ENCODE measurements at places on chromosomes 2 and 18.

DNA sequence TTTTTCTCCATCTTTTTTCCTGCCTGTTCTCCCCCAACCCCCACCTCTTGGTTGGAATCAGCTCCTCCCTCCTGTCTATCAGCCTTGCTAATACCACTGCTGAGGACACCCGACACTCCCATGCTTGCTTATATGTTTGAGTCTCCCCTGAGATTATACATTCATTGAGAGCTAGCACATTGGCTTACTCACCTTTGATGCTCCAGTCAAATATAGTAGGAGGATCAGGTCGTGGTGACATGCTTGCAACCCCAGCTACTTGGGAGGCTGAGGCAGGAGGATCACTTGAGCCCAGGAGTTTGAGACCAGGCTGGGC lies 91.5 kb upstream of the CCBE1 start:
- no peak for DNase-seq

- no peak for DNase-seq
These were observed 83.7 kb downstream of the SDC1 start for GRCh38 chr2:20141056-20141762.

- DNase-seq: no peak
These were observed 75.1 kb downstream of the MBD5 start for GRCh38 chr2:148096012-148096411.

GRCh38 chr2:64634345-64635267 lies 19.1 kb downstream of the SERTAD2 start:
- no peak for DNase-seq

DNA sequence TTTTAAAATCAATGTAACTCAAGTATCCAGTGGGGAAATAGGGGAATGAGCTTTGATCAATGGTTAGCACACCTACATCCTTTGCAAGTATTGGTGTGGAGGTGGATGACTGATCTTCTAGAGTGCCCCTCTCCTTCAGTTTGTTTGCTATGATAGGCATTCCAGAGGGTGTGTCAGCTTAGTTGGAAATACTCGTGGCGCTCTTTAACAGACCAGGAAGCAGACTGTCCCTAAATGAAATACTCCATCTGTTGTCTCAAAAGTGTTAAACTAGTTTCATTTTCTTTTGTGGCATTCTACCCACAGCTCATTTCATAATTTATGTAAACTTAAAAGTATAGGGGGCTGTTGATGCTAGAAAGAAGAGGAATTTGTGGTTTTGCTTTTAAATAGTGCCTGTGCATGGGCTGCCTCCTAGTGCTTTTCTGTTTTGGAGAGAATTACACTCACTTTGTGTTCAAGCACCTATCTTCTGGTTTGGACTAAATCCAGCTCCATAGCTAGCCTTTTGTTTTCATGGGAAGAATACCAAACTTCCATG lies 66.2 kb downstream of the STAT1 start:
- no peak for DNase-seq

DNA sequence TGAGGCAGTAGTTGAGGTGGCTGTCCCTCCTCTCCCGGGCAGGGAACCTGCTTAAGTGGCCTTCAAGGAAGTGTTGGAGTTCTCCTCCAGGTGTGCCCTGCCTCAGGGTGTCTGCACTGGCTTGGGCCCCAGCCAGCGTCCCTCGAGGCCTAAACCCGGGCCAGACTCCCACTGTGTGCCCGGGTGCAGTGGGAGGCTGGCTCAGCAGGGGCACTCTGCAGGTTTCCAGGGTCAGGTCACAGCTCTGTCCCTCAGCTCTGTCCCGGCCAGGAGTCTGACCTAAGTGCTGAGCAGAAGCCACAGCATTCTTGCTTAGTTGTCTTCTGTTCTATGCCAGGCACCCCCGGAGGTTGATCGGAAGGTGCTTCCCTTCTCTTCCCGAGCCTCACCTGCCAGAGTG lies 69.0 kb upstream of the OTOS start:
- no peak for DNase-seq

Data from NCI-H526 treated with DMSO at 0.1 percent for 48 hours (cell line).